H1 (cell line): ENCODE measurements at places on chromosomes 2 and 18. TPM values are rescaled to one million over a fixed set of nuclear protein-coding genes. Genes with fewer than 3 reads are reported as not detected.

DNA sequence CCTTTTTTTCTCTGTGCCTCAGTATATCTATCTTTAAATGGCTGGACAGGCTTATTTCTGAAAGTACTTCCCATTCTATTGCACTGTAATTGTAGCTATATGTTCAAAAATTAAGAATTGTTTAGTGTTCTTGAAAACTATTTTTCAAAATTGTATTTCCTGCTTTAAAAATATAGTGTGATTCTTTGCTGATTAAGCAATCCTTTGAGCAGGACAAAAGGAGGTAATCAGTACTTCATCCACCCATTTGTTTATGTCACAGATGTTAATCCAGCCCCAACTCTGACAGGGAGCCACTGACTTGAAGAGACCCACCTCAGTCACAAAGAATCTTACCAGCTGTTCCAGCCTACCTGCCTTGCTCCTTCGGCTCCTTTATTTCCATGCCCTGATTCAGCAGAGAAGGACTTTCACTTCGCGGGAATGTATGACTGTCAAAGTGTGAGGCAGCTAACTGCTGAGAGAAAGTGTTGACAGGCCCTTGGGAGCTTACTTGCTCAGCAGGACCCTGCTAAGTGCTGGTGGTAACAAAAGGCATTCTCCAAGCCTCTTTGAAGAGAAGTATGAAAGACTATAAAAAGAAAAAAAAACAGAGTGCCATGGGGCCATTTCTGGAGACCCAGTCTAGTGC lies 393.3 kb upstream of the CYRIA start:
- no peak overlapping the region for H3K4me3 ChIP-seq
- H3K27ac ChIP-seq = no peak overlapping the region
- no peak for DNase-seq
- peaks cover 4% of the 10 kb centered on the region; the same call in 1 of the 2 replicates for H3K4me1 ChIP-seq

DNA sequence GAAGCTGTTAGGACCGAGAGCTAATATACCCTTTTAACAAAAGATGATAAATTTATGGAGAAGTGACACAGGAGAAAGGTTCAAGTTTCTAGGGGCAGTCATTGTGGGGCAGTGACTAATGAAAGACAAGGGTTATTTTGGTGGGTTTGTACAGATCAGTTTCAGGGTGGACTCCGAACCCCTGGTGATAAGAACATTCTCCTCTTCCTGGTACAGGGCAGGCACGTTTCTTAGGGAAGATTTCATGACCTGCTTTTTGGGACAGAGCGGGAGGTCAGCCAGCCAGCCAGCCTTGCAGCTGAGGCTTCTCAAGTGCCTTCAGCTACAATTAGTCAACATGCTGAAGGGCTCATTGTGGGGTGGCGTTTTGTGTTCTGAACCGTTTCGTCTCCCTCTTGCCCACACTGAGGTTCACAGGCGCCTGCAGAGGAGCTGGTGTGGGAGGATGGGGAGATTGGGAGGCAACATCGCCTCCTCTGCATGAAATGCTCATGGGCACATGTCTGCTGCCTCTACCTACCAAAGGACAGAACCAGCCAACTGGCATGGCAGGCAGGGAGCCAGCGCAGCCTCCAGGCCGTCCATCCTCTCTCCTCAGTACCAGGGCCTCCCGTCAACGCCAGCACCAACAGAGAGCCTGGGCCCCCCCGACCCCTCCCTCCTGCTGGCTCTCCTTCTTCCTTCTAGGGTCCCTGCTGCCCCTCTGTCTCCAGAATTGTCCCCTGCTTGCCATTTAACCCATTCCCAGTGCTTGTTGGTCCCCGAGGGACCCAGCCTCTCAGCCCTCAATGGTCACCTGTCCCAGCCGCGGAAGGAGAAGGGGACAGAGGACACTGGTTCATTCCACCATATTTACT lies 9.6 kb downstream of the CHMP1B start:
- no peak overlapping the region for H3K4me3 ChIP-seq
- H3K27ac ChIP-seq = no peak overlapping the region
- peaks cover 8% of the 10 kb centered on the region for H3K4me1 ChIP-seq
- DNase-seq = no peak
- H3K36me3 ChIP-seq = no peaks in the 10 kb centered on the region

GRCh38 chr2:168120310-168120709 lies 127.1 kb downstream of the STK39 start:
- DNase-seq = no peak
- no peaks in the 10 kb centered on the region; the same call in 1 of the 2 replicates for H3K4me1 ChIP-seq

DNA sequence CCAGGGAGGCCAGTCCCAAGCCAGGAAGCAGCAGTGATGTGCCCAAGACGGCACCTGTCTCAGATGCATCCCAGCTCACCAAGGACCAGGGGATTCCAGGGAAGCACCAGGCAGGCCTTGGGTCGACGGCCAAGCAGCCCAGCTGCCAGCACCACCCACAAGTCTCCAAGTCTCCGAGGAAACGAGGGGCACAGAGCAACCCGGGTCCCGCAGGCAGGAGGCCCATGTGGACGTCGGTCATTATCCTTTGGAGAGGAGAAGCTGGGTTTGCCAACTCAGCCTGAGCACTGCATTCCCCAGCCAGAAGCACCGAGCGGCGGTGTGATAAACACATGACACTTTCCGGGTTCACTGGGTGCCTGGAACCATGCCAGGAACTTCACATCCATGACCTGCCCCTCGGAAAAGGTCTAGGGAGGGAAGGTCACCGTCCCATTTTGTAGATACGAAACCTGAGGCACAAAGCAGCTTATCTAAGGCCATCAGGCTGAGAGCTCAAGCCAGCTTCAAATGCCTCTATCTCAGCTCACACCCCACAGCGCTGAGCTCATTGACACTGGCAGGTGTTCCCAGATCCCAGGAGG lies 104.5 kb downstream of the ZNF516 start:
- H3K27me3 ChIP-seq = no peaks in the 10 kb centered on the region
- no peaks in the 10 kb centered on the region for H3K36me3 ChIP-seq
- H3K4me1 ChIP-seq = no peaks in the 10 kb centered on the region
- no peak overlapping the region for H3K27ac ChIP-seq
- H3K4me3 ChIP-seq = no peak overlapping the region

- no peaks in the 10 kb centered on the region for H3K4me1 ChIP-seq
- no peak overlapping the region for H3K27ac ChIP-seq
- no peak for DNase-seq
These were observed 300.3 kb upstream of the MGAT5 start for GRCh38 chr2:133953524-133953923.

DNA sequence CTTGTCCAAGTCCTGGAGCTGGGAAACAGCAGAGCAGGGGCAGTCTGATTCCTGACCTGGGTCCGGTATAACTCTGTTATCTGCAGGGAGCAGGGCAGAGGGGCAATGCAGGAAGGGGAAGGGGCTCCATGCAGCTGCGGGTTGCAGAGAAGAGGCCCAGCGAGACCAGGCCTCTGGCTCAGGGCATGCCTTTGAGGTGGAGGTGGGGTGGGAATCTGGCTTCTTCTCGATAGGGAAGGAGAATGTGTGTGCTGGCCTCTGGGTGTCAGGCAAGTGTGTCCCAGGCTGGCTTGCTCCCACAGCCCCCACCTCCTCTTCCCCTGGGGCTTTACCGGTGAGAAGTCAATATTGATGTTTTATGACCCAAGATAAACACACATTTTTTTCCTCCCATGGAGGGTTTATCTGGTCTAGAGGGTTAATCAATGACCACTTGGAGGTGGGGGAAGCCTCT lies 187.1 kb upstream of the HAAO start:
- no peak for DNase-seq
- no peaks in the 10 kb centered on the region for H3K36me3 ChIP-seq
- H3K27ac ChIP-seq = no peak overlapping the region
- H3K4me3 ChIP-seq = no peak overlapping the region

NOL4 gene
- 1.6 and 2.6 TPM in 2 replicates for total RNA-seq

CNGA3 gene
- not detected in 2 replicates for total RNA-seq

MFSD2B gene
- total RNA-seq = 0.48 and 1.1 TPM in 2 replicates

ITPRIPL1 gene
- 16.1 and 17.1 TPM in 2 replicates for total RNA-seq

CUL3 gene
- 111 and 113 TPM in 2 replicates for total RNA-seq
